ENCODE measurements at places on chromosomes 7 and 10. TPM values are rescaled to one million over a fixed set of nuclear protein-coding genes. Genes with fewer than 3 reads are reported as not detected.

The NAT16 gene
- total RNA-seq, result not detected

The SUMF2 gene
- 167 TPM for total RNA-seq

The TYSND1 gene
- 12.5 TPM for total RNA-seq

The JCAD gene
- total RNA-seq, result 67.6 TPM

The ABLIM1 gene
- 144 TPM for total RNA-seq

The CYTH3 gene
- total RNA-seq, result 27.5 TPM

The LGI1 gene
- total RNA-seq, result not detected

The ZC3HAV1 gene
- total RNA-seq, result 36.0 TPM

The CTBP2 gene
- total RNA-seq, result 66.7 TPM

The IQUB gene
- total RNA-seq, result 0.75 TPM

The TRIM50 gene
- 0.20 TPM for total RNA-seq

The FEZF1 gene
- not detected for total RNA-seq

The VAX1 gene
- not detected for total RNA-seq

The SNX10 gene
- total RNA-seq, result 73.8 TPM
